ENCODE measurements at places on chromosomes 11 and 22. TPM values are rescaled to one million over a fixed set of nuclear protein-coding genes. Genes with fewer than 3 reads are reported as not detected.

DNA sequence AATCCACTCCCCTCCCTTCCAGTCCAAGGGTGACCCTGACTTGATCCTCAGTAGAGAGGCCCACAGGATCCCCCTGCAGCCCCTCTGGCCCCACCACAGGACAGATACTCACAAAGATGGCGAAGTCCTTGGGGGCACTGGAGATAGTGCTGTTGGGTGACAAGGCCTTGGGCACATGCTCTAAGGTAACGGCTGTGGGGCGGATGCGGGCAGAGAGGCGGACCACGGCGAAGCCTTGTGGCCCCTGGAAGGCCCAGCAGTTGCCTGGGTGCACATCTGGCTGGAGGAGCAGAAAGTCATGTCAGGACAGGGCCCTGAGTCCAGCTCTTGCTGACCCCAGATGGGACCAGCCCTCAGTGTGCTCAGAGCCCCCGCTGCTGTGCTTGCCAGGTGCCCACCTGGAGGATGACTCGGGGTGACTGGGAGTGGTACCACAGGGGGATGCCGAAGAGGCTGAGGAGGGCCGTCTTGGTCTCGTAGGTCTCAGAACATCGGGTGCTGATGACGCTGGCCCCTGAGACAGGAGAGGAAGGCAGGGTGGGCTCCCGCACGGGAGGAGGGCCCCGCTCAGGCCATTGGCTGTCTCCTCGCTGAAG lies 17.2 kb downstream of the SUN2 start:
- no peak for DNase-seq

The FERMT3 gene
- 249 TPM for total RNA-seq

The PKP3 gene
- not detected for total RNA-seq

The TCN1 gene
- not detected for total RNA-seq

The GSTT4 gene
- not detected for total RNA-seq

- no peak for DNase-seq
Measured at GRCh38 chr22:49643466-49643865, 184.2 kb downstream of the BRD1 start.

DNA sequence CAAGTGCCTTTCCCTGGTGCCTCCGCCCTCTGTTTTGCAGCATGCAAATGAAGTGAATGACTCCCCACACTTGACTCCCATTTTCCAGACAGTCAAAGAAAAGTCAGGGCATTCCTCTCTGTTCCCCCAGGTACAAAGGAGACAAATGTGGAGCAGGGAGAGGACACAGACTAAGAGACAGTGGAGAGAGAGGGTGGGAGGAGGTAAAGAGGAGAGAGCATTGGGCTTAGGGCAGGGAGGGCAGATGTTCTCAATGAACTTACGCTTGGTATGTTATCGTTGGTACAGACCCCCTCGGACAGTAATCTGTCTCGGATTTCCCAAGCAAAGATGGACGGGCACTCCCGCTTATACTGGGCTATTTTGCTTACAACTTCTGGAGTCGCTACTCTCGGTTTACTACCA lies 9.8 kb downstream of the PAX6 start:
- no peak for DNase-seq

- DNase-seq, result no peak
Measured at GRCh38 chr11:561148-562003, 606 bp downstream of the RASSF7 start.

DNA sequence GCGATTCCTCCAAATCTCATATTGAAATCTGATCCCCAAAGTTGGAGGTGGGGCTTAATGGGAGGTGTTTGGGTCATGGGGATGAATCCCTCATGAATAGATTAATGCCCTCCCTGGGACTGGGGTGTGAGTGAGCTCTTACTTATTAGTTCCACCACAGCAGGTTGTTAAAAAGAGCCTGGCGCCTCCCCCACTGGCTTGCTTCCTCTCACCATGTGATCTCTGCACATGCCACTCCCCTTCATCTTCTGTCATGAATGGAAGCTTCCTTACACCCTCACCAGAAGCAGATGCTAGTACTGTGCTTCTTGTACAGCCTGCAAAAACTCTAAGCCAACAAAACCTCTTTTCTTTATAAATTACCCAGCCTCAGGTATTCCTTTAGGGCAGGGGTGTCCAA lies 8.8 kb downstream of the RRAS2 start:
- DNase-seq, result no peak

DNA sequence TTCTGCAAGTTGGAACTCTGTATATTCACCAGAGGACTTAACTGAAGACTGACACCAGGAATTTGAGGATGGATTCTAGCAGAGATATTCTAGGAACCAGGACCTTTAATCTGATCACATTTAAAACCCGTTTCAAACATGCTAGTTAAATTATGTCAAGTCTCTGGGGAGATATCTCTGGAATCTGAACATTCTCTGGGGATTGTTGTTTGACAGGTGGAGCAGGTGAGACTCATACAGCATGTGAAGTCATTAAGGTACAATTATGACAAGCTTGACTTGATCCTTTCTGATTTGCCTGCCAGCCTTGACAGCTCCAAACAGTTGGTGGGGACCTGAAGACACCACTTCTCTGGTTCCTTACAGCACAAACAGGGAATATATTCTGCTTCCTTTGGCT lies 100.3 kb downstream of the FAT3 start:
- no peak for DNase-seq

GRCh38 chr11:86068138-86068871 lies 579 bp downstream of the PICALM start:
- peak; percentile 65 for DNase-seq

- DNase-seq, result no peak
Measured at GRCh38 chr22:38204784-38205183, 3.0 kb downstream of the MAFF start.

DNA sequence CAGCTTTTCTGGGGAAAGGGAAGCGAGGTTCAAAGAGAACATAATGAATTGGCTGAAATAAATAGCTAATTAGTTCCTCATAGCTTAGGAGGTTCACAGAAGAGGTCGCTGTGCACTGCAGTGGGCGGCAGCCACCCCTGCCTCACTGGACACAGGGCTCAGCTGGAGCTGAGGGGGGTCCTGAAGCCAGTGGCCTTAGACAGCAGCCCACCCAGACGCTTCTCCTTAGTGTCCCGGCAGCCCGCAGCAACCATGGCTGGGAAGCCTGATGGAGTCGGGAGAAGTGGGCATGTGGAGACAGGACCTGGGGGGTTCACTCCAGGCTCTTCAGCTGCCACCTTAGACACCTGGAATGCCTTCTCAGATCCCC lies 75.4 kb downstream of the TRIM29 start:
- no peak for DNase-seq

- DNase-seq, result no peak
Measured at GRCh38 chr11:111225881-111226280, 19.6 kb upstream of the POU2AF2 start.

- no peak for DNase-seq
Measured at GRCh38 chr22:48591286-48592065, 1236.2 kb downstream of the BRD1 start.

DNA sequence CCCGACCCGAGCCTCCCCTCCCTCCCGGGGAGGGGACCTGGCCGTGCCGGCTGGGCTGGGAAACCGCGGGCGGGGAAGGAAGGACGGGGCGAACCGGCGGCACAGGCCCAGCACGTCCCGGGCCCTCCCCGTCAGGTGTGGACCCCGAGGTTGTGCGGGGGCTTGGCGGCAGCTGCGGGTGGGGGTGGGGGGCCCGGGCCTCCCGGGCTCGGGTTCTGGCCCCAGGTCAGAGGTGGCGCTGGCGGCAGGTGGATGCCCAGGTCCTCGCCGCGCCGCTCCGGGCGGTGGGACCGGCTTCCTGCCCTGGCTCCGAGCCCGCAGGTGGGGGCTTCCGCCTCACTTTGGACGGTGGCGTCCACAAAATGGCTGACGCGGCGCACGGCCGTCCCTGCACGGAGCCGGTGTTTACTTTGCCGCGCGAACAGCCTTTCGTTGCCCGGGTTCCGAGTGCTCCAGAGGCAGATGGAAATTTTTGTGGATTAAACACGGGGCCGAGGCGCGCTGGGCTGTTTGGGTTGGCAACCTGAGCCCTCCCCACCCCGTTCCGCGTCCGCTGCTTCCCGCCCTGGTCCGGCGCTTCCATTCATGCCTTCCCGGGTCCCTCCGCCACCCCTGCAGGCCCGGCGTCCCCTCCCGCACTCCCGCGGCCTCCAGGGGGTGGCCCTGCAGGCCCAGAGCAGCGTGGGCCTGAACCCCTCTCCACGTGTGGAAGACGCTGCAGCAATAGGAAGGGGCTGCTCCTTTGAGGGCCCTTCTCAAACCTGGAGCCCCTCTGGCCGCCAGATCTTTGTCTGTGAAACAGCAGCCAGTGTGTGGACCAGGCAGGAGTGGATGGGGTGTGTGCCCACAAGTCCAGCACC lies 92.0 kb upstream of the KCNQ1OT1 start:
- peak; percentile 38 for DNase-seq

- no peak for DNase-seq
Measured at GRCh38 chr22:28443526-28443876, 236.1 kb downstream of the TTC28 start.

GRCh38 chr11:19598876-19599486 lies 113.7 kb upstream of the NAV2 start:
- DNase-seq, result no peak

- DNase-seq, result no peak
Measured at GRCh38 chr11:131749101-131749500, 378.7 kb downstream of the NTM start.

DNA sequence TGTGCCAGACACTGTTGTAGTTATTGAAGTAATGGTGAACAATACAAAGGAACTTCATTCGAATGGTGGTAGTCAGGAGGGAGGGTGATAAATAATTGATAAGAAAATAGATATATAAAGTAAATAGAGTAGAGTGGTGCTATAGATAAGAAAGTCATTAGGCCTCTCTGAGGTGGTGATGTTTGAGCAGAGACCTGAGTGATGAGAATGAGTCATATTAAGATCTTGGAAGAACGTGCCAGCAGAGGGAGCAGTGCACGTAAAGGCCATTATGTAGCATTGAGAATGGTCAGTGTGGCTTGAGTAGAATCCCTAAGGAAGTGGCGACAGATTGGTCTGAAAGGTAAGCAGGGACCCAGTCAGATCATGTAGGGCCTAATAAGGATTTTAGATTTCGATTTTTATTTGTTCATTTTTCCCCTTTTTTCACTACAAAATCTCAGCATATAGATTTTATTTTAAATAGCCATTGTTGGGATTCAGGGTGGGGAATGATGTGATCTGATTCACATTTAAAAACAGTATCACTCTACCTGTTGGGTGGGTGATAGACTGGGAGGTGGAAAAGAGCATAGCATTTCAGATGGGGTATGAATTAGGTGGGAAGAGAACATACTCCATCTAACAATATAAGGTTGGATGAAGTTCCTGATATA lies 44.7 kb downstream of the CCDC90B start:
- no peak for DNase-seq

The OR8G5 gene
- not detected for total RNA-seq

The SNX32 gene
- 0.52 TPM for total RNA-seq

DNA sequence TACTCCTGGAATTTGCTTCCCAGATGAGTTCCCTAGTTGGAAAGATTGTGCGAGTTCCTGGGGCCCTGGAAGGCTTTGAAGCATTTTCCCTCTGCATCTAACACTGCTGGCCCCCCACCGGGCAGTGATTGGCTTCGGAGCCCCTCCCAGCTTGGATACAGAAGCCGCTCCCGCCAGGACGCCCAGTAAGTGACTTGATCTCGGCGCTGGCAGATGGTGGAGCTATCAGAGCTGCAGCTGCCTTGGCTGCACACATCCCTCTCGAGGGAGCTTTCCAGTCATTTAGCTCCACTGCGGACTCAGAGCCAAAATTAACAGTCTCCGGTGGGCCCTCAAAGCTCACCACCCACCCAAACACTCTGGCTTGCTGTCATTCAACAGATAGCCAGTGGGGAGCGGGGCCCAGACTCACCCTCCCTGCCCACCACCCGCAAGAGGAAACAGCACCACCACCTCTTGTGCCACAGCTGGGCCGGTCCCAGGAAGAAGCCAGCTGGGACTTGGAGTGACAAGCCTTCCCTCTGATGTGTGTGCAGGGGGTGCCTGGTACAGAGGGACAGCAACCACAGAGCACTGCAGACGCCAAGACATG lies 162.3 kb downstream of the TRIM29 start:
- no peak for DNase-seq

The PLEKHA7 gene
- 0.10 TPM for total RNA-seq

GRCh38 chr22:45201678-45202332 lies 38.1 kb downstream of the NUP50 start:
- DNase-seq, result no peak

The CHRNA10 gene
- 6.6 TPM for total RNA-seq

The OR51B5 gene
- not detected for total RNA-seq

- no peak for DNase-seq
Measured at GRCh38 chr11:96943970-96944369, 554.2 kb downstream of the JRKL start.

Measured in natural killer cell treated with Interleukin-12 subunit alpha and Interleukin-12 subunit beta and Interleukin-15 and Interleukin-18, amount 100 ng/mL, for 72 hours (primary cell).